ENCODE measurements at places on chromosomes 4 and X.

DNA sequence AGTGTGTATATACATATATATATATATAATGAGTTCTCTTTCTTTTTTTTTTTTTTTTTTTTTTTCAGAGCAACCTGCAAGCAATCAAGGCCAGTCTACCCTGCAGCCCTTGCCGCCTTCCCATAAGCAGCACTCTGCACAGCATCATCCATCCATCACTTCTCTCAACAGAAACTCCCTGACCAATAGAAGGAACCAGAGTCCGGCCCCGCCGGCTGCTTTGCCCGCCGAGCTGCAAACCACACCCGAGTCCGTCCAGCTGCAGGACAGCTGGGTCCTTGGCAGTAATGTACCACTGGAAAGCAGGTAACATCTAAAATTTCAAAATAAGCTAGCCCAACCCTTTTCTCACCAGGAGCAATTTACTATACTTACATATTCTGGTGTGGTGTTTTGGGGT is 316.3 kb downstream of the DCTD start:
- DNase-seq = no peak

- peak; percentile 74 for DNase-seq
These were observed 14.7 kb upstream of the ANXA5 start for GRCh38 chr4:121711263-121712000.

- DNase-seq = no peak
These were observed 19.8 kb downstream of the TSPAN5 start for GRCh38 chr4:98638661-98639060.

- peak; percentile 92 for DNase-seq
These were observed 168.6 kb downstream of the PTTG2 start for GRCh38 chr4:38128478-38129459.

GRCh38 chrX:13093529-13094140 is 49.2 kb upstream of the FAM9C start:
- peak; percentile 49 for DNase-seq

- no peak for DNase-seq
These were observed 6.6 kb upstream of the CLDN24 start for GRCh38 chr4:183328832-183329231.

GRCh38 chr4:68569466-68570121 is 6.5 kb downstream of the UGT2B17 start:
- DNase-seq = no peak

All from activated CD8-positive, alpha-beta T cell treated with anti-CD3 and anti-CD28 coated beads for 36 hours (primary cell).